ENCODE measurements at places on chromosomes 5 and 9.

DNA sequence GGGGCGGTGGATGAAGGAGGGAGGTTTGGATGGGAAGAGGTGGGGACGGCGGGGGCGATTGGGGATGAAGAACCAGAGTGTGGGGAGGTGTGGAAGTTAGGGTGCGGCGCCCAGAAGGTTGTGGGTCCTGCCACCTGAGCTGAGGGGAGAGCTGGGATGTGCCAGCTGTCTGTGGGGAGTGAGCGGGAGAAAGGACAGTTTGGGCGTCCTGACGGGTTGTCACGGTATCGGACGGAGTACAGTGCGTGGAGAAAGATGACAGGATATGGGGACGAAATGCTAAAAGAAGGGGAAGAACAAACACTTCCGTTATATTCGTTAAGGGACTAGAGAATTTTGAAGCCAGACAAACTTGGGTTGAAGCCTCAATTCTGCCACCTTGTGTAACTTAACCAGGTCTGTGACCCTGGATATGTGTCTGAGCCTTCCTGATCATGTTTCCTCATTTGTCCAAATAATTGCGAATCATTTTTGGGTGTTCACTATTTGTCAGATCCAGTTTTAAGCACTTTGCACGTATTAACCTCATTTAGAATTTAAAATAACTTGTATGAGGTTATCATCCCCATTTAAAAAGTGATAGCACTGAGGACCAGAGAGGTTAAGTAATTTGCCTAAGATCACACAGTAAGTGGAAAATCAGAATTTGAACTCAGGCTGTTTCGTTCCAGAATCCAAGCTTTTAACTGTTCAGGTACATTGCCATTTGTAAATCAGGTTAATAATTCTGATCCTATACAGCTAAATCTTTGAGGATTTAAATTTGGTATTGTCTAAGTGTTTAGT, 689 bp downstream of the CNTRL start:
- no peak for DNase-seq

- no peak for DNase-seq
Measured at GRCh38 chr5:153713943-153714342, 223.5 kb downstream of the GRIA1 start.

DNA sequence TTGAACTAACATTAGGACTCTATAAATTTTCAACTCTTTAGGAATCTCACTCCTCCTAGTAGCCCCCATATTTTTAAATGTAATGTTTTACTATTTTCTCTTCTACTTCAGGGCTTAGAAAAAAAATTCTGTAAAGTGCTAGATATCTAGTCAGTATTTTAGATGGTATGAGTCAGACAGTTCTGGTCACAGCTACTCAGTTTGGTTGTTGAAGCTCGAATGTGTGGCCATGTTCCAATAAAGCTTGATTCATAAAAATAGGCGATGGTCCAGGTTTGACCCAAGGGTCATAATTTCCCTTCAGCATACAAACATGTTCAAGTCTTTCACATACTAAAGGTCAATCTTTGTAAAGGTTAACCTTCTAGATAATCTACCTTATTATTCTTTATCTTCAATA, 566.0 kb upstream of the CDH18 start:
- DNase-seq, result no peak

- peak; percentile 86 for DNase-seq
Measured at GRCh38 chr5:40689438-40689837, 9.7 kb downstream of the PTGER4 start.

DNA sequence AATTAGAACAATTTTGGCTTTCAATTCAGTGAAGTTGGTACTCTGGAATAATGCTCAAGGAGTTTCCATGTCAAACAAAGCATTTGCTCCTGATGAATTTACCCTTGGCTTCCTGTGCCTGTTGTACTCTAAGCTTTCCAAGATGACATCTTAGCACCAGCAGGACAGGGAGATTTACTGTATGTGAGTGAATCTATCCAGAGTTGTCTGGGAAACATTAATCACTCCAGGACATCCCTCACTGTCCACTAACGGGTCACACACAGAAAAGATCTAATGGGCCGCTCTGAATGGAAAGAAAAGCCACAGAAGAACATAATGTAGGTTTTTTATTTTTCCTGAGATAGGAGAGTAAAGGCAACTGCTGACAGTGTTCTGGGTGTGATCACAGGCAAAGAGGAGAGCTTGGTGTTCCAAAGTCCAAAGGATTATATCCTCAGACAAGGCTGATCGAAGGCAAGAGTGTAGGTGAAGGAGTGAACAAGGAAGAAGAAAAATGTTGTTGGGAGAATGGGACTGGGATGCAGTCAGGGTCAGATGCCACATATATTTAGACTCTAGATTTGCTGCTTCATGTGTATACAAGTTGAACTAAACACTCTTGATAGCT, 167.7 kb upstream of the RPS23 start:
- DNase-seq, result no peak

DNA sequence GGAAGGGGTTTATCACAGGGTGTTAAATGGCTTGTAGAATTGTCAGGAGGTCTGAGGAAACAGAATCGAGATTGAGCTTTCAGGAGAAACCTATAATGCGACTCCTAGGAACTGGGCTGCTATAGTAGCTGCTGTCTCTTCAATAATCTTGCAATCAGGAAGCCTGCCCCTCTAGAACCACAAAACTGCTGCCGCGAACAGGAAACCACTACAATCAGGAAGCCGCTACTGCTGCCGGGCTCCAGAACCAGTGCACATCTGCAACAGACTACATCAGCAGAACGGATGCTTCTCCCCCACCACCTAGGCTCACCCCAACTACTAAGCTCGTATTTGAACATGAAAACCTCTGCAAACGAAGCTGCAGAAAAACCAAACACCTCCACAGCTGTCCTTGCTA, 31.6 kb downstream of the TNFSF8 start:
- no peak for DNase-seq

GRCh38 chr9:94720846-94721549, 5.5 kb upstream of the AOPEP start:
- DNase-seq, result no peak

DNA sequence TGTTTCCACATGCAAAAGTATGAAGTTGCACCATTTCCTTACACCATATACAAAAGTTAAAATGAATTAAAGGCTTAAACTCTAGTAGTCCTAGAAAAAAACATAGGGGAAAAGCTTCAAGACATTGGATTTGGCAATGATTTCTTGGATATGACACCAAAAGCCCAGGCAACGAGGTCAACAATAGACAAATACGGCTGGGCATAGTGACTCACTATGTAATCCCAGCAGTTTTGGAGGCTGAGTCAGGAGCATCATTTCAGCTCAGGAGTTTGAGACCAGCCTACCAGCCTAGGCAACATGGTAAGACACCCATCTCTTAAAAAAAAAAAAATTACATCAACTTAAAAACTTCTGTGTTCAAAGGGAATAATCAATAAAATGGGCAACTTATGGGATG, 30.9 kb upstream of the SREK1 start:
- DNase-seq, result no peak

- DNase-seq, result no peak
Measured at GRCh38 chr5:150446583-150446982, 3.0 kb downstream of the RPS14 start.

DNA sequence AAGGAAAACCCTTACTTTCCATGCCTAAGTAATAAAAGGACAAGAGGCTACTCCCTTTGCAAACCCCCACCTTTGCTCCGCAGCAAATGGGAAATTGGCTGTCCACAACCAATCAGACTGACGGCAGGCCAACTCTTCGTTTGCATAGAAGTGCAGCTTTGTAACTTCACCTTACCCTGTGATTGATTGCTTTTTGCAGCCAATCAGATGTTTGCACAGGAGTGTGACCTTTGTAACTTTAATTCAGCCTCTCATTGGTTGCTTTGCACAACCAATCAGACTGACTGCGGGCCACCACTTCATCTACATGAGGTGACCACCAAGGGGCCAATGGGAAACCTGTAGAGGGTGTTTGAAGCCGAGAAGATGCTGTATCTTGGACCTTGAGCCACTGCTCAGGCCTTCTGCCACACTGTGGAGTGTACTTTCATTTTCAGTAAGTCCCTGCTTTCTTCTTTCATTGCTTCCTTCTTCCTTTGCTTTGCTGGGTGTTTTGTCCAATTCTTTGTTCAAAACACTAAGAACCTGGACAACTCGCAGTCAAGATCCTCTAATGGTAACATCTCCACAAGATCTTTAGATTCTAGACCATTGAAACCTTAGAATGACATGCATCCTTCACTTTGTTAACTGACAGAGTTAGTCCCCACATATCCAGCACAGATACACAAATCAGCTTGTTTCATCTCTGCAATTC, 51.3 kb upstream of the FREM1 start:
- no peak for DNase-seq

DNA sequence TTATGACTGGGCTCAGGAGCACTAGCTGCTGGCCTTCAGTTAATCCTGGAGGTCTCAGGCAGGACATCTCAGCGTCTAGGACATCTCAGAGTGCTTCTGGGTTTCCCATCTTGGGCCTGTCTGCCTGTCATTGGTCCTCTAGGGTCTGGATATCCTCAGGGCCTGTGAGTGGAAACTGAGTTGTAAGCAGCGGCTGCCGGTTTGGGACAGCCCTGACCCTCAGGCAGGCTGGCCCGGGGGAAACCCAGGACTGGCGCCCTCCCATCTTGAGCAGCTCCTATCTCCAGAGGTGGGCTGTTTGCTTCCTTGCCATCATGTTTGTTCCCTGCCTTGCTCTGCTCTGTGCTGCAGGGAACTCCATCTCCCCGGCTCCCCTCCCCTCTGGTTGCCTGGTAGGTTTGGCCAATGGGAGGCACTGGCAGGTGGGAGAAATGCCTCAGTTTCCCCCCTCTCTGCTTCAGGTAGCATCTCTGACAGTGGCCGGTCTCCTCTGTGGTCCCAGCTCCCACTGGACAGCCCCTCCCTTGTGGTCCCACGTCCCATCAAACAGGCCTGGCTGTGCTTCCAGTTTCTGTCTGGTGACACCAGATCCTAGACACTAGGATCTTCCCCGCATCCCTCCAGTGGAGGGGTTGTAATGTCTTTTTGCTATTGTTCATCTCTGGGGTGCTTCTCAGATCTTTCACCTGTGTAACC, 57.4 kb downstream of the ARHGEF37 start:
- DNase-seq, result no peak

DNA sequence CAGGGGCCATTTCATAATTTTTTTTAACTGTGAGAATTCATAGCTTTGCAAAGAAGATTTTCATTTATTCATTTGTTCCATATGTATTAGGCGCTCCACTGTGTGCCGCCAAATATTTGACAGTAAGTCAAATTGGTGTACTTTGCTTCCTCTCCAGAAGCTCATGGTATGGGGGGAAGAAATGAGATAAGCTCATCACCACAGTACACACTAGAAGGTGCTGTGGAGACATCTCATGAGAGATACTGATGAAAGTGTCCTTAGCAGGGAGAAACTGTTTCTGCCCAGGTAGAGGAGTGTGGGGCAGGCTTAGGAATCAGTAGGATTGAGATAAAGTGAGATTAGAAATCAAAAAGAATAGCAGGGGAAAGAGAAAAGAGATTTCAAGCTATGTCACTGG, 136.2 kb downstream of the CDH6 start:
- DNase-seq, result no peak

DNA sequence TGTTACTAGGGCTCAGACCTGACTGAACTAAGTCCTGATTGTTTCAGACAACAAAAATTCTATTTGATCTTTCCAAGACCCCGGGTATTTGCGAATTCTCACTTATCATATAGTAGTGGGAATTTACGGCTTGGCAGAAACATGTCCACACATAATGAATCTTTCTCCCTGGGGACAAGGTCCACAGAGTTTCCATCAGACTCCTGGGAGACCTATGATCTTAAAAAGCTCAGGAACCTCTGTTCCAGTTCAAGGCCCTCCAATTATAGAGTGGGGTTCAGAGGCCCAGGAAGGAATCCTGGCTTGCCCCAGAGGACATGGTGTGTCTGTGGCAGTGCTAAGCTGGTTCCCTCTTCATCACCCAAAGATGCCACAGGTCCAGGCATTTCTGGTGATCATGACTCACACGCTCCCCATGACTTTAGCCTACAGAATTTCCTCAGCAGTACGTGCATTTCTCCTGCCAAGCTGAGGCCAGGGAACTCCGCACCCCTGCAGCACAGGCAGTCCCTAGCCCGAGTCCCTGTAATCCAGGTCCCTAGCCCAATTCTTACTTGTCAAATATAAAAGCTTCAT, 12.6 kb downstream of the RAPGEF1 start:
- no peak for DNase-seq

DNA sequence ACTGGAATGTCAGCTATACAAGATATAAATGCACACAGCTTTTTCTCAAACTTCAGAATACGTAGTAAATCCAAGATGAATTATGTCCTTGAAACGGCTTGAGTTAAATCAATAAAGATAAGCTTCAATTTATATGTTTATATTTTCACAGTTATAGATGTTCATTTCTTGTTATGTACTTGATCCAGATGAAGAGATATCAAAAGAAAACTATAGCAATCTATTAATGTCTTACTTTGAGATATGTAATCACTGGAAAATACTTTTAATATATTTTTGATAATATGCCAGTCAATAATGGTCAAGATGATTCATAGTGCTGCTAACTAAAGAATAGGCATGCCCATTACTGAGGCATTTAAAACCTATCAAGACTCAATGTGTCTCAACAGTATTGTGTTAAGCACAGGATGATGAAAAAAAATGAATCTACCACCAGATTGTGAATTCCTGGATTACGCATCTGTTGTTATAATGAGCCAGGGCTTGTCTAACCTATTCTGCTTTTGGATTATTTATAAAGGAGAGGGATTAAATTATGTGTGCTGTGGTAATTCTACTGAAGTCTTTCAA, 372.6 kb upstream of the PRR16 start:
- DNase-seq, result no peak

GRCh38 chr5:148910216-148910615, 83.8 kb downstream of the ADRB2 start:
- no peak for DNase-seq

- no peak for DNase-seq
Measured at GRCh38 chr5:17748941-17749340, 114.7 kb downstream of the TAF11L14 start.

GRCh38 chr5:149767281-149767550, 37.1 kb downstream of the PPARGC1B start:
- DNase-seq, result no peak

GRCh38 chr5:87354496-87354895, 58.2 kb downstream of the CCNH start:
- DNase-seq, result no peak

Measured in NCI-H460 (cell line).